ENCODE measurements at places on chromosomes 16 and 17.

GRCh38 chr16:75931043-75931442 is 204.8 kb upstream of the CPHXL start:
- DNase-seq = peak; percentile 59

- DNase-seq = no peak
These were observed 1.0 kb downstream of the PMM2 start for GRCh38 chr16:8798535-8799157.

- no peak for DNase-seq
These were observed 15.9 kb downstream of the KPNB1 start for GRCh38 chr17:47665655-47666054.

GRCh38 chr16:66326991-66327513 is 39.4 kb upstream of the CDH5 start:
- DNase-seq = no peak
